ENCODE measurements at places on chromosomes 2 and 18.
A peak's percentile ranks its signal among the peaks of the same experiment; 100 is the strongest.

- no peak for DNase-seq
These were observed 125.5 kb downstream of the ATAD2B start for GRCh38 chr2:23801396-23801795.

DNA sequence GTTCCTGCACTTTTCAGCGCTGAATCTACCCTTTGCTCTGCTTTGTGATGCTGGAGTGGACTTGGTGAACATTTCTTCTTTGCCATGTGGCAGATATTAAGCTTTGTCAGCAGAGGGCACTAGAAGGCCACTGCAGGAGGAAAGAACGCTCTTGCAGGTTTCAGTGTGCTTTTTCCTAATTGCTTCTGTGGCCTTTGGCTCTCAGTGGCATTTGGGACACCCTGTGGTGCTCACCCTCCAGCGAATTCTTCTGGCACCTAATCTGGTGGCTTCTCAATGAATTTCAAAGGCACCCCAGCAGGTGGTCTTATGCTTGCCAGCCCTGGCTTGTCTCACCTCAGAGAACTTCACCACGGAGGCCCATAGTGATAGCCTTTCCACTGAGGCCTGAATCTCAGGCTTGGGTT lies 146.7 kb downstream of the MYO3B start:
- peak; percentile 19 for DNase-seq

DNA sequence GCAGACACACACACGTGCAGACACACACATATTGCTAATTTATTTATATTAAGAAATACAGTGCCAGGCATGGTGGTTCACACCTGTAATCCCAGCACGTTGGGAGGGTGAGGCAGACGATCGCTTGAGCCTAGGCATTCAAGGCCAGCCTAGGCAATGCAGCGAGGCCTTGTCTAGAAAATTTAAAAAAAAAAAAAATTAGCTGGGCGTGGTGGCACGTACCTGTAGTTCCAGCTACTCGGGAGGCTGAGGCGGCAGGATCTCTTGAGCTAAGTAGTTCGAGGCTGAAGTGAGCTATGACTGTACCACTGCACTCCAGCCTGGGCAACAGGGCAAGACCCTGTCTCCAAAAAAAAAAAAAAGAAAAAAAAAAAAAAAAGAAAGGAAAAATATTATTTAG lies 28.8 kb downstream of the ANXA4 start:
- DNase-seq: no peak

- DNase-seq: peak; percentile 24
These were observed 530.3 kb upstream of the FSIP2 start for GRCh38 chr2:185208261-185208660.

DNA sequence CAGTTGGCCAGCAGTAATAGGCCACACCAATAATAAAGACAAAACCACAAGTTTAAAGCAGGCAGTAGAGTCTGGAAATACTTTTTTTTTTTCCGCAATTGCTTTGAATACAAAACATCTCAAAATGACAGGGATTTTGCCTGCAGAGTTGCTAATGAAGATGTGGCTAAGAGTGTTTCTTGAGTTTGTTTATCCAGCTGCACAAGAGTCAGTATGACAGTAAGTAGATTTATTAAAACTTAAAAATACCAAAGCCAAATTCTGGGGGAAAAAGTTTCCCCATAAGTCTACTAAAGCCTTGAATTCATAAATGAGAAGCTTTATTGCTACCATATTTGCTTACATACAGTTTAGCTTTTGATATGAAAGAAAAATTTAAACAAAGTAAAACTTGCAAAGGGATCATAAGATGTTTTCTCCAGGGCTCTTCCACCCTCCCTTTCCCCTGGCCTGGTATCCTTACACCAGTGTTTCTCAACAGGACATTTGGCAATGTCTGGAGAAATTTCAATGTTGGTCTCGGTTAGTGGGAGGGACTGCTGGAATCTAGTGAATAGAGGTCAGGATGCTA lies 3.9 kb upstream of the DSEL start:
- peak; percentile 46 for DNase-seq
